Kidney (tissue), 22 donors: ENCODE measurements at places on chromosomes 3 and 15. TPM values are rescaled to one million over a fixed set of nuclear protein-coding genes. Genes with fewer than 3 reads are reported as not detected.
A peak's percentile ranks its signal among the peaks of the same experiment; 100 is the strongest.

DNA sequence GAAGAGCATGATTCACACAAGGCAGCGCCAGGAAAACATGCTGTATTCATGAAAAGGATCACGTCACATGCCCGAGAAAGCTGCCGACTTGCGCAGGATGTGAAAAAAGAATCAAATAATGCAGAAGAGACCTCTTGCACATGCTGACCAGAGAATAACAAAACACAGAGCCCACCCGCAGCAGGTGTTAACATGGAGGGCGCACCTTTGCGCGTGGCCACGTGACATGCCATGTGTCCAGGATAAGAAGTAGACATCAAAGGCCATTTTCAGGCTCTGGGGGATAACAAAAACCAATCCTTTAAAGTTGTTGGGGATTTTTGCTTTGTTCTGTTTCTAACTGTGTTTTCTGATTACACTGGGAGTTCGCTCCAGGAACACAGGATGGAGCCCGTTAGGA, 1332.8 kb downstream of the ZPLD1 start:
- H3K4me1 ChIP-seq = no peaks in the 10 kb centered on the region
- H3K27ac ChIP-seq = no peak overlapping the region
- H3K4me3 ChIP-seq = no peak overlapping the region
- no peaks in the 10 kb centered on the region for H3K27me3 ChIP-seq

- no peak for DNase-seq
- H3K27me3 ChIP-seq = no peaks in the 10 kb centered on the region
- no peak overlapping the region for H3K4me3 ChIP-seq
- H3K4me1 ChIP-seq = no peaks in the 10 kb centered on the region
- no peaks in the 10 kb centered on the region for H3K36me3 ChIP-seq
- H3K27ac ChIP-seq = no peak overlapping the region
Observed at GRCh38 chr3:48750856-48751255, 33.8 kb upstream of the IP6K2 start.

GRCh38 chr15:63474810-63475316, 29.5 kb upstream of the USP3 start:
- H3K36me3 ChIP-seq = no peaks in the 10 kb centered on the region
- H3K27ac ChIP-seq = peak overlapping the region; percentile 53
- no peaks in the 10 kb centered on the region for H3K27me3 ChIP-seq
- H3K4me3 ChIP-seq = peak overlapping the region; percentile 28

GRCh38 chr3:113548501-113548900, 16.1 kb downstream of the SIDT1 start:
- H3K4me1 ChIP-seq = no peaks in the 10 kb centered on the region
- H3K27me3 ChIP-seq = no peaks in the 10 kb centered on the region
- DNase-seq = no peak
- no peaks in the 10 kb centered on the region for H3K36me3 ChIP-seq

DNA sequence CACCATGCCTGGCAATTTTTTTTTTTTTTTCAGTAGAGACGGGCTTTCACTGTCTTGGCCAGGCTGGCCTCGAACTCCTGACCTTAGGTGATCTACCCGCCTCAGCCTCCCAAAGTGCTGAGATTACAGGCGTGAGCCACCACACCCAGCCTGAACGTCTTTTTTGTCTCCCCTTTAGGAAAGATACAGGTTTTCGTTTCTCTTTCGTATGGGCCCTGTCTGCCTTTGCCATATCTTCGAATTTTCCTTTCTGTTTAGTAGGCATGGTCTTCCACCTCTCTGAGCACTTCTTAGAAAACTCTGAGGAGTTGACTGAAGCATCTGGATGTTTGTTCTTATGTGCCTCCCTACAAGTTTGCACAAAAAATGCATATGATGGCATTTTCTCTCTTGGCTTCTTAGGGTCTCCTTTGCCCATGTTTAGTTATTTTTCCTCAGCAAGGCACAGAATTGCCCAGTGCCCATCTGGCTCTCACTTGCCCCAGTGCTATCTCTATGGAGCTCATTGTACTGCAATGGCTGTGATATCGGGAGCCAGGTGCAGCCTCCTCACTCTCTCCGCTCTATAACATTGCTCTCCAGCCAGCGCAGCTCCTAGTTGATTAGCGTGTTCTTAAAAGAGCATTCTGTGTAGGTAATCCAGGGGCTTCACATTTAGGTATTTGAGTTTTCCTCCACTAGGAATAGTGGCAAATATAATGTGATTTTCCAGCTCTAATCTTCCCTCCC, 48.0 kb downstream of the ABHD2 start:
- no peaks in the 10 kb centered on the region for H3K36me3 ChIP-seq
- H3K4me3 ChIP-seq = no peak overlapping the region
- peaks cover 28% of the 10 kb centered on the region for H3K4me1 ChIP-seq
- H3K27me3 ChIP-seq = no peaks in the 10 kb centered on the region
- peak overlapping the region; percentile 13 for H3K27ac ChIP-seq

- H3K27ac ChIP-seq = no peak overlapping the region
- no peaks in the 10 kb centered on the region for H3K36me3 ChIP-seq
Observed at GRCh38 chr3:78041486-78041885, 1001.6 kb downstream of the ROBO2 start.

DNA sequence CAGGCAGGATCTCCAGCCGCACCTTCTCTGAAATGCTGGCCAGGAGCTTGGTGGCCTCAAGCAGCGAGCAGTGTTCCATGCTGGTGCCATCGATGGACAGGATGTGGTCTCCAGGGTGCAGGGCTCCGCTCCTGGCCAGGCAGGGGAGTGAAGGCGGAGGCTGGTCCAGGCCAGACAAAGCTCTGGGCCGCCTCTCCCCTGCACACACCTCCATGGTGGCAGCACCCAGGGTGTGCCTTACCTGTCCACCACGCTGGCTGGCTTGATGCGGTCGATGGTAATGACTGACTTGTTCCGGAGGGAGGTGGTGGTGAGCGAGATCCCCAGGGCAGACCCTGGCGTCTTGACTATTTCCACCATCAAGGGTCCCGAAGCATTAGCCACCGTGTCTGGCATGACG, 20.0 kb downstream of the GRIP2 start:
- no peaks in the 10 kb centered on the region for H3K27me3 ChIP-seq
- no peaks in the 10 kb centered on the region for H3K36me3 ChIP-seq
- H3K4me3 ChIP-seq = no peak overlapping the region
- no peaks in the 10 kb centered on the region for H3K4me1 ChIP-seq
- no peak overlapping the region for H3K27ac ChIP-seq
- DNase-seq = no peak

- H3K36me3 ChIP-seq = no peaks in the 10 kb centered on the region
- peak; percentile 79 for DNase-seq
- no peaks in the 10 kb centered on the region for H3K27me3 ChIP-seq
- peak overlapping the region; percentile 93 for H3K27ac ChIP-seq
Observed at GRCh38 chr15:63504979-63505841, 817 bp downstream of the USP3 start.

DNA sequence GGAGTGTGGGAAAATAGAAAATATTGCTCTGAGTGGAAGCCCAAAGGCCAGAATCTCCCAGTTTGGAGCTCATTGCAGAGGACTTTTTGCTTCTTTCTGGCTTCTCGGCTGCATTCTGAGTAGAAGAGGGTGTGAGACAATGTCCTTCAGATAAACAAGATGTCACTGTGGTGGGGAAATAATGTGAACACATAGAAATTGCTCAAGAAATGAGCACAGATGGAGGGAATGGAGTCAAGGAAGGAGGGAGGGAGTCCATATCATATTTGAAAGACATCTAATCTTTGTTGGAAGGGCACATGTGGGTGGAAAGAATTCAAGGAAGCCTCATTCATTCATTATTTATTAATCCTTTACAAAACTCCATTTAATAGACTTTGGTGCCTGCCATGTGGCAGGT, 145.3 kb downstream of the FAM43A start:
- H3K4me1 ChIP-seq = no peaks in the 10 kb centered on the region
- DNase-seq = no peak

- H3K4me3 ChIP-seq = no peak overlapping the region
- H3K4me1 ChIP-seq = no peaks in the 10 kb centered on the region
- H3K27ac ChIP-seq = no peak overlapping the region
- DNase-seq = no peak
Observed at GRCh38 chr15:69792823-69793222, 304.9 kb downstream of the TLE3 start.

- no peaks in the 10 kb centered on the region for H3K27me3 ChIP-seq
- H3K4me3 ChIP-seq = no peak overlapping the region
- no peak overlapping the region for H3K27ac ChIP-seq
- DNase-seq = no peak
- no peaks in the 10 kb centered on the region for H3K4me1 ChIP-seq
- H3K36me3 ChIP-seq = no peaks in the 10 kb centered on the region
Observed at GRCh38 chr3:172836390-172836997, 86.0 kb downstream of the ECT2 start.

DNA sequence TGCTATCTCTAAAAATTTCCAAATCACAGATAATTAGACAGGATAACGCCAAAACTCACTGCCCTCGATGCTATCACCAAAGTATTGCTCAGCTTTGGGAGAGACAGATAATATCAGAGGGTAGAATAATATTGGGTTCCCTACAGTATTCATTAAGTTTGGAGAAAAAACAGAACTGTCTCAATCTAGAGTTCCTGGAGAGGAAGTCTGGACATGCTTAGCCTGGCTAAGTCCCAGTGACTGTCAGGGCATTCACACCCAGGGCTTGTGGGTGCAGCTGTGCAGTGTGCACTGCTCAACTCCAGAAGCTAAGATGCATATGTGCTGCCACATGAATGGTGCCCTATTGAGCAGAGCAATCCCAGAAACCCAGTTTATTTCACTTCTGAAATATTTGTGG, 459.6 kb upstream of the DPH6 start:
- no peaks in the 10 kb centered on the region for H3K27me3 ChIP-seq
- H3K27ac ChIP-seq = no peak overlapping the region
- no peak for DNase-seq
- no peaks in the 10 kb centered on the region for H3K4me1 ChIP-seq
- no peak overlapping the region for H3K4me3 ChIP-seq

- no peaks in the 10 kb centered on the region for H3K4me1 ChIP-seq
- no peak overlapping the region for H3K27ac ChIP-seq
- H3K27me3 ChIP-seq = no peaks in the 10 kb centered on the region
- DNase-seq = no peak
- H3K4me3 ChIP-seq = no peak overlapping the region
- peaks cover 40% of the 10 kb centered on the region for H3K36me3 ChIP-seq
Observed at GRCh38 chr3:4666071-4666470, 172.9 kb downstream of the ITPR1 start.

DNA sequence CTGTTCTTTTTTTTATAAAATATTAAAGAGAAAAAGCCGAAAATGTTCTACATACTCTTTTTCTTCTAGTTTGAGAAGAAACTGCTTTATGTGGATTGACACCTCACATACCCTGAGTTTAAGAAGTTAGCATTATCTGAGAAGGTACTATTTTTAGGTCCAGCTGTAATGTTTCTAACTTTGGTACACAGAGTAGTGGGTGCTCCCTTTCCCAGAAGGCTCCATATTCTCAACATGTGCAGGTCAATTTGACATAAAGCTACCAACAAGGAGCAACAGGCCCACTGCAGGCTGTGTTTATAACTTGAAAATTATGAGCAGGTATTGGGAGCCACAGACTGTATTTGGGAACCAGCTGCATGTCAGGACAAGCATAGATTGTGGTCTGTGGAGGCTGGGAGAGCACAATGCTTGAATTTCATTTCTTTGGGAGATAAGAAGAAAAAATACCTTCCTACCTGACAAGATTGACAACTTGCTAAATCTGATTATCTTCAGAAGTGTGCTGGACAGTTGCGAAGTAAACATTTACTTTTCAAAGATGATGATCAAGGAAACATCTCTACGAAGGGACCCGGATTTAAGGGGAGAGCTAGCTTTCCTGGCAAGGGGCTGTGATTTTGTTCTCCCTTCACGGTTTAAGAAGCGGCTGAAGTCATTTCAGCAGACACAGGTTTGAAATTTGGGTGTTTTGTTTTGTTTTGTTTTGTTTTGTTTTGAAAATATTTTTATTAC, 57.2 kb downstream of the PPP2R3A start:
- no peaks in the 10 kb centered on the region for H3K27me3 ChIP-seq
- no peak overlapping the region for H3K27ac ChIP-seq
- H3K36me3 ChIP-seq = no peaks in the 10 kb centered on the region
- no peaks in the 10 kb centered on the region for H3K4me1 ChIP-seq
- no peak for DNase-seq

- H3K27ac ChIP-seq = no peak overlapping the region
- H3K4me3 ChIP-seq = peak overlapping the region; percentile 88
- H3K4me1 ChIP-seq = peaks cover 9% of the 10 kb centered on the region
- DNase-seq = no peak
- peaks cover 4% of the 10 kb centered on the region for H3K36me3 ChIP-seq
- H3K27me3 ChIP-seq = no peaks in the 10 kb centered on the region
Observed at GRCh38 chr3:197300361-197300760, 1.9 kb upstream of the DLG1 start.

Gene VEPH1
- 29.2 TPM for polyA plus RNA-seq

Gene LOXL1
- polyA plus RNA-seq = 35.1 TPM

Gene CSPG4
- 4.4 TPM for polyA plus RNA-seq

Gene TNIK
- polyA plus RNA-seq = 3.6 TPM

Gene HTR3E
- not detected for polyA plus RNA-seq

Gene POTEB3
- polyA plus RNA-seq = not detected

Gene NBEAL2
- 25.7 TPM for polyA plus RNA-seq

Gene WDR82
- polyA plus RNA-seq = 20.9 TPM

Gene SYNM
- 4.5 TPM for polyA plus RNA-seq

Gene LYSMD4
- 4.9 TPM for polyA plus RNA-seq

Gene DYNC1LI1
- 24.3 TPM for polyA plus RNA-seq

Gene CFAP161
- not detected for polyA plus RNA-seq

Gene CSTA
- polyA plus RNA-seq = 0.80 TPM
